ENCODE measurements at places on chromosomes 3 and 15. TPM values are rescaled to one million over a fixed set of nuclear protein-coding genes. Genes with fewer than 3 reads are reported as not detected.

GRCh38 chr15:91110407-91110806 is 10.3 kb downstream of the SV2B start:
- DNase-seq: no peak

DNA sequence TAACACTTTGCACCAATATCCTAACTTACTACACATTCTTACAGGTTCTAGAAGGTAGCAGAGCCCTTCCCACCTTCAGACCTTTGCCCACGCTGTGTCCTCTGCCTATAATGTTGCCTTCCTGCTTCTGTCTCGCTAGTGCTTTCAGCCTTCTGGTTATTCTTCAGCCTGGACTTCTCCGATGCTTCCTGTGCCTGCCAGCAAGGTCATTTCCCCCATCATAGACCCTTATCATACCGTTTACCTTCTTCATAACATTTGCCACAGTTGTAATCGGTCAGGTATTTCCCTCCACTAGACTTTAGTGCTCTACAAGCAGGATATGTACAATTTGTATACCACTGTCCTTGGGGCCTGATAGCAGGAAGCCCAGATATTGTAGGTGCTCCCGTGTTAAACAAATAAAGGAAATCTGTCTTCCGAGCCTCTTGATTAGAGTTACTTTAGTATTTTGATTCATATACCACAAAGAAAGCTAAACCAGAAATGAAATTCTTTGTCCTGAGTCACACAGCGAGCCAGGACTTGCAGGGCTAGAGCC is 35.8 kb upstream of the CMTM7 start:
- no peak for DNase-seq

TERB2 gene
- not detected for total RNA-seq

- no peak for DNase-seq
Measured at GRCh38 chr15:75639191-75639708, 774 bp downstream of the IMP3 start.

DNA sequence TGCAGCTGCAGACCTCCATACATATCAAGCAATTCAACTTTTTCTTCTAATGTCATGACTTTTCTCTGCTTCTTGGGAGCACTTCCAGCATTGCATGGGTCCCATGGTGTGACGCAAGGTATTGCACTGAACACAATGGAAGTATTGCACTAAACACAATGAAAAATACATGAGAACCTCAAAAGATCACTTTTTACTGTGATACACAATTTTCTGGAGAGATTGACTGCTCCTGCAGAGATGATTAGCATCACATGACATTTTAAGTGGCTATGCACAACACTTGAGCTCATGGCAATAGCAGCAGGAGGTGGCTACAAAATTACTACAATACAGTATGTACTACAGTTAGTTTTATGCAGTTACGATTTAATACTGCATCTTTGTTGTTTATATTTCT is 113.5 kb upstream of the BHLHE40 start:
- no peak for DNase-seq

ZNF501 gene
- total RNA-seq: 4.4 TPM

CACNA1D gene
- not detected for total RNA-seq

REC114 gene
- total RNA-seq: 0.20 TPM

GRCh38 chr15:45099549-45100165 is 14.3 kb downstream of the DUOX2 start:
- DNase-seq: no peak

- no peak for DNase-seq
Measured at GRCh38 chr15:92886815-92887214, 13.3 kb upstream of the CHD2 start.

DNA sequence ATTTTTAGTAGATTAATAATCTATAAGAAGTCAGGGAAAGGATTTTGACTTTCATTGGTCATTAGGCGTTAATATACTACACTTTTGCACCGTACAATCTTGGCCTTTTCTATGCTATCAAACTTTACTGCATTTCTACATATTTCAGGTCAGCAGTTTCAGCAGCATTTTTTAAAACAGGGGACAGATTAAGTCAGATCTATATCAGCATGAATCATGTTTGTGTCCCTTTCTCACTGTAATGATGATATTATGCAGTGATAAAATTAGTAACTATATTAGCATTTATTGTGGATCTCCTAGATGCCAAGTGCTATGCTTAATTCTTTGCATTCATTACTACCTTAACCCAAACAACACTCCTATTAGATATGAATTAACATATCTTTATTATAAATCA is 20.3 kb upstream of the AADAC start:
- DNase-seq: no peak

Data from K562 (cell line).